Astrocyte of the spinal cord (primary cell): ENCODE measurements at places on chromosomes 16 and 17.

- DNase-seq = no peak
These were observed 15.4 kb upstream of the DNASE1 start for GRCh38 chr16:3638916-3639644.

DNA sequence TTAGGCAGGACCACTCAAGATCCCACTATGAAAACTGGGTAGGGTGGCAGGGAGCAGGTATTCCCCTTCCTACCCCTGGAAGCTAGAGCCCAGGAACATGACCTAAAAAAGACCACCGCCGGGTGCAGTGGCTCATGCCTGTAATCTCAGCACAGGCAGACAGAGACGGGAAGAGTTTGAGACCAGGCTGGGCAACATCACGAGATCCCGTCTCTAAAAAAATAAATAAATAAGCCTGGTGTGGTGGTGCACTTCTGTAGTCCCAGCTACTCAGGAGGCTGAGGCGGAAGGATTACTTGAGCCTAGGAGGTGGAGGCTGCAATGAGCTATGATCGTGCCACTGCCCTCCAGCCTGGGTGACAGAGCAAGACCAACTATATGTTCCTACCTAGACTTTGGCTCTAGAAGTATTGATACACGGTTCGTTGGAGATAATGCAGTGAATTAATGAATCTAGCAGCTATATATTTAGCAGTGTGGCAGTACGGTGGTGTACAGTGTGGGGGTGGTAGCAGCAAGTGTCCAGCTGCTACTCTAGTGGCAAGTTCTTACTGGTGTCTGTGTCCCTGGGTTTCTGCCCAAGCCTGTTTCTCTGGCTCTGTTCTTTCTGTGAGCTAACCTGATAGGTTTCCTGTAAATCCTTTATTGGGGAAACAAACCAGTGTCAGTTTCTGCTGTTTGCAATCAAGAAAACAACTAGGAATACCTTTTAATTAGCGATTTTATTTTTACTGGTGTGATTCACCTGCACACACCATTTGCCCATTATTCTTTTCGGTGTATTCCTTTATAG lies 3.3 kb upstream of the USP31 start:
- no peak for DNase-seq

DNA sequence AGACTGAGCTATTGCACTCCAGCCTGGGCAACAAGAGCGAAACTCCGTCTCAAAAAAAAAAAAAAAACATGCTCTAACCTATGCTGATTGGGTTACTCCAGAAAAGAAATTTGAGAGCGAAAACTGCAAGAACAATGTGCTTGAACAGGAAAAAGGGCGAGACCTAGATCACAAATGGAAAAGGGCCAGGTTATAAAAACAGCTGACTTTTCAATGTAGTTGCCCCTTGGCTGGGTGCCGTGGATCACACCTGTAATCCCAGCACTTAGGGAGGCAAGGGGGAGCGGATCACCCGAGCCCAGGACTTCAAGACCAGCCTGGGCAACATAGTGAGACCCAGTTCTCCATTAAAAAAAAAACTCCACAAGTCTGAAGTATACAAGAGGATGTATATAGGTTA lies 48.8 kb downstream of the MRM3 start:
- no peak for DNase-seq

DNA sequence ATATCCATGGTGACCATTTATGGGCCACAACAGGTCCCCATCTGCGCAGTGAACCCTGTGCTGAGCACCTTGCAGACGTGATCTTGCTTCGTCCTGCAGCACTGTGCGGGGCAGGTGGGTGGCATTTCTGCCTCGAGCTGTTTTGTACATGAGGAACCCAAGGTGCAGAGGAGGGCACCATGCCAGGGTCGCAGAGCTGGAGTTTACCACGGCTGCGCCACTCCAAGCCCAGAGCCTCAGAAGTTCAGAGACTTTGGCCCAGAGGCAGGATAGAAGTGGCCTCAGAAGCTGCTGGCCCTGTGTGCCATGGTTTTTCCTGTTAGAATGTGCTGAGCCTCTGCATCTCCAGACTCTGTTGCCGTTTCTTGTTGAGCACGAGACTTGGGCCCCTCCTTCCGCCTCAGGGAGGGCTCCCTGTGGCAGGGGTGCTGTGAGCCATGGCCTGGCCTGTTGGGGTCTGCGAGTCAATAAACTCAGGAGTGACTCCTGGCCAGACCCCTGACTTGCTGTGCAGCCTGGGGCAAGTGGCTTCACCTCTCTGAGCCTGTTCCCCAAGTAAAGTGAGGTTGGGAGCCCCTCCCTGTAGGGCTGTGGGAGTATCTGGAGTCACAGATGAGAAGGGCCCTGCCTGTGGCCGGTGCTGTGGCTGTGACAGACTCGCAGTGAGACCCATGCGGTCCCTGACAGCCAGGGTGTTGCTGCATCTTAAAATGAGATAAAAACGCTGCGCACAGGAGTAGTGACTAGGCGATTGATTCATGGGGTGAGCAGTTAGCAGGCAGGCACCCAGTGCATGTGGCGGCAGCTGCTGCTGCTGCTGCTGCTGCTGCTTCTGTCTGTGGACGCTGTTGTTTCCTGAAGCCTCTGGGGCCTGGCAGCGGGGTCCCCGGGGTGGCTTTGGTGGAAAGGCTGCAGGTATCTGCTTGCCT lies 11.8 kb downstream of the MAP2K3 start:
- DNase-seq = no peak

DNA sequence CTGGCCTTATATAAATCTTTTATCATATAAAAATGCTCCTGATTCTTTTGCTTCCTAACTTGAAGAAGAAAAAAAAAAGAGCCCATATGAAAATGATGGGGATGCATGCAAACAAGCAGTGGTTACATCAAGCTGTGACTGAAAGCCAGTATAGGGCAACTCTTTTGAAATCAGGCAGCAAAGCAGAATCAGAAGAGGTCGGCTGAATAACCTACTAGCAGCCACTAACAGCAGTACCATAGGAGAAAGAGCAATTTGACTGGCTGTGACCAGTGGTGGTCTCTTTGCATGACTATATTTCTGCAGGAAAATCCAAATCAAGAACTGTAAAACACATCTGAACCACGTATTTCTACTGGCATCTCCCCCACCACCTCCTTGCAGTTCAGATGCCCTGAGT lies 161.9 kb upstream of the C17orf78 start:
- DNase-seq = no peak

GRCh38 chr17:77748436-77748835 lies 210.1 kb upstream of the TNRC6C start:
- DNase-seq = no peak

DNA sequence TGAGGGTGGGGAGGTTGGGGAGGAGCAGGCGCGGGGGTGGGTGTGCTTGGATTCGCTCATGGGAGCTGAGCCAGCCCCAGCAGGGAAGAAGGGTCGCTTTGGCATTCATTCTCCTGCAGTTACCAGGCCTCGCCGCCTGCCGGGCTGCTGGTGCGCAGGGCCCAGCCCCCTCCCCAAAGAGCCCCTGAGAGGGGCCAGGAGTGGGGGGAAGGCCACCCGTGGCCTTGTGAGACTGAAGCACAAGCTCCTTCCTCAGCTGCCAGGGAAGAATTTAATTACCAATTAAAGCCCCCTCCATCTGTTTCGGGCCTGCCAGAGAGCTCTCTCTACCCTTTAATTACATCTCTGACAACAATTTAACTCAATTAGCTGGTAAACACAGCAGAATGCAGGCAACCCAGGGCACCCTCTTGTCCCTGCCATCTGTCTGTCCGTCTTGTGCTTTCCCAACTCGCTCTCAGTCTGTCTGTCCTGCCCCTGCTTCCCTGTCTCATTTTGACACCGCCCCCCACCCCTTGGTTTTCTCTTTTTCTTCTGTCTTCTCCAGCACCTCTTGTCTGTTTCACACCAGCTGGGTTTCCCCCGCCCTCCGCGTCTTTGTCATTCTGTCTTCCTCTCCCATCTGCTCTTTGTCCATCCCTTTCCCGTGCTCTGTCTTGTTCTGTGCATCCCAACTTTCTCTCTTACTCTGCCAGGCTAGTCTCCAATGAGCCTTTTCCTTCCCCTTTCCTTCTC lies 32.7 kb downstream of the CDK5RAP3 start:
- DNase-seq = no peak

DNA sequence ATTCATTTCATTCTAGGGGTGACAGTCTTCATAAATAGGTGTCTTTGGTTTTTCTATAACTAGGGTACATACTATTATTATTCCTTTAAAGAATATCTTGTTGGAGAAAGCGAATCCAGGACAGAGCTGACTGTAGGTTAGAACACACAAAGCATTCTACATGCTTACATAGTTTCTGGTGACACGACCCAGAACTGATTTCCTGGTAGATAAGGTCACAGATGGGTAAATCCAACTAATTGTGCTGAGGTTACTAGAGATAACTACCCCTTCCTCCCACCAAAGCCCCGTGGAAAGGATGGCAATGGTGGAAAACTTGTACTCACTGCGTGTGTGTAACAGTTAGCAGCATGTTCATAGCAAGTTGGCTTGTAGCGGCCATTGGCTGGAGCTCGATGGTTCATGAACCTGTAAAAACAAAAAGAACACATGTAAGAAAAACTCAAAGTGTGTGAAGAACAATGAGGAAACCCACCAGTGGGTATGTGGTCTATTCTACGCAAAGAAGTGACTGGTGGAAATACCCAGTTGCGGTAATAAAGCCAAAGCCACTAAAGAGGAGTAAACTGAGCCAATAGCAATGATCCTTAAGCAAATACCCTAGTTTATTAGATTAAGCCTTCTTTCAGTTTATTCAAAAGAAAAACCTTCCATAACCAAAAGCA lies 7.7 kb downstream of the MMD start:
- DNase-seq = no peak

GRCh38 chr17:74373838-74374606 lies 6.7 kb downstream of the GPR142 start:
- DNase-seq = no peak

- no peak for DNase-seq
These were observed 85.3 kb upstream of the GSE1 start for GRCh38 chr16:85527767-85528297.

DNA sequence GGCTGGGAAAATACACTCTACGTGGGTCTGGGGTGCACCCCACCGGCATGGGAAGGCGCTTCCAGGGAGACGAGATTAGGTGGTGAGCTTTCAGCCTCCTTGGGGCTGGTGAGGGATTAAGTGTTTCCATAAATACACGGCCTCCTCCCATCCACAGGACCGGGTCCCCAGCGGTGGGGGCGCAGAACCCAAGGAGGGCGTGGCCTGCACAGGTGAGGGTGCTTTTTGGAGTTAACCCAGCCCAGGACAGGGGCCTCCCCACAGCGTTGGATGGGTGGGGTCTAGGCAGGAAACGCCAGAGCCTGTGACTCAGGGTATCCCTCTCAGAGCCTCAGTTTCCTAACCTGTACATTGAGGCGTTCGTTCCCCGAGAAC lies 1.1 kb downstream of the C16orf74 start:
- no peak for DNase-seq

DNA sequence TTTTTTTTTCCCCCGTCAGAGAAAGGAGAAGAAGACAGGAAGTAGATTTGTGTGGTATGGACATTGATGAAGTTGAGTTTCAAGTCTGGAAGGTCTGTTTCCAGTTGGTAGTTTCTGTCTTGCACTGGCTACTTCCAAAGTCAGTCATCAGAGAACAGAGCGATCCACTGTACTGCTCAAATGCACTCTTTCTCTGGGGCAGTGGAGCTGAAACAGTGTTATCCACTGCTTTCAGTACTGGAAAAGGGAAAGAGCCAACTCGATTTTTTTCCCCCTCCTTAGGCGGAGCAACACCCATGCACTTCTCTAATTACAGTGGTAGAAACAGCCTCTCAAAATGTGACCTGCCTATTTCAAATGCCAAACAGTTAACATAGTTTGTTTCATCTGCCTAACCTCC lies 7.4 kb downstream of the PRKCA start:
- DNase-seq = peak; percentile 45

- DNase-seq = peak; percentile 12
These were observed 13.1 kb downstream of the SLC22A31 start for GRCh38 chr16:89187032-89187769.

- DNase-seq = no peak
These were observed 34.8 kb downstream of the ADGRG5 start for GRCh38 chr16:57577214-57577613.

DNA sequence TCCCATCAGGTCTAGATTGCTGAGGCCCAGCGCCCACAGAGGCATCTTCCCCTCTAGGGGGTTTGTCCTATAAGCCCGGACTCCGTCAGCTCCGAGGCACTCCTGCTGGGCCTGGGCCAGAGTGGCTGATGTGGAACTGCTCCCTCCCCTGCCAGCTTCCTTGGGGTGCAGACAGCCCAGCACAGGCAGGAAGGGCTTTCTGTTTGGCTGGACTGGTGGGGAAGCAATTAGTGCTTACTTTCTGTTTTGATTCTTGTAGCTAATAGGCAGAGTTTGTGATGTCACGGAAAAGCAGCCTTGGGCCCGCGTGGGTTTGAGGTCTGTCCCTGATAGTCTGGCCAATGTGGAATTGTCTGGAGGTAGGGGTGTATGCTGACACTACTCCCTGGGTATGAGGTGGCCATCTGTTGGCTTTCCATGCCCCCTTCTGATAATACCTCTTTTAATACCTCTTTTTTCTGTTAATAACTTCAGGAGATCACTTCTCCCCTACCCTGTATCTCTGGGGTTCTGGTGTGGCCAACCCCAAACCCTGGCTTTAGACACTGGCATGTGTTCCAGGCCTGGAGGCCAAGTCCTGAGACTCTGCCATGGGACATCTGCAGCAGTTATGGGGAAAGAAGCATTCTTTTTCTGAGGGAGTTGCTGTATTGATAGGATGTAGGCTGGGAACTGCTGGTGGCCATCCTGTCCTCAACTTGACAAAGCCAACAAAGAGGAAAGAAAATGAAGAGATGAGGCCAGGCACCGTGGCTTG lies 190.9 kb downstream of the RAB11FIP4 start:
- DNase-seq = peak; percentile 68

- DNase-seq = peak; percentile 78
These were observed 16.5 kb downstream of the MRPS23 start for GRCh38 chr17:57833179-57833939.

DNA sequence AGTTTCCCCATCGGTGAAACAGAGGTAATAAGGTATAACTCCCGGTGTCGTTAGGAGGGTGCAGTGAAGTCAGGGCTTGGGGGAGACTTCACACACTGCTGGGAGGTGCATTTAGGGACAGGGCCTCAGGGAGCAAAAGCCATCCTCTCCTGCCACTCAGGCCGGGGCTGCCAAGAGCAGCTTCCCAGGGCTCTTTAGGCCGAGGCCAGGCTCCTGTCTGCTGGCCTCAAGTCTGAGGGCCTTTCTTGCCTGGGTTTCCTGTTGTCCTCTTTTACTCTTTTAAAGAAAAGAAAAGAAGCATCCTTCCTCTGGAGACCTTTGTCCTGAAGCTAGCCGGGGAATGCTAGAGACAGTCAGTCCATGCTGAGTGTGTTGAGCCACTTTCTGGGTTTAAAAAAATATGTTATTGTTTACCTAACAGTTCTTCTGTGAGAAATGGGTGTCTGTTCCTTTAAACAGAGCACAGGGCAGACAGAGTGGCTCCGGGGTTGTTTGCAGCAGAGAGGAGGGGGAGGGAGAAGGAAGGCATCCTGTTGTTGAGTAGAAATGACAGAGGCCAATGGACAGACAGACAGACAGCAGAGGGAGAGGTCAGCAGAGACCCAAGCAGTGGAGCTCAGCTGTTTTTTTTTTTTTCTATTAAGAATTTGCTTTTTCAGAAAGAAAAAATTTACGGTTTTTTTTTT lies 79.1 kb downstream of the C17orf67 start:
- peak; percentile 59 for DNase-seq

DNA sequence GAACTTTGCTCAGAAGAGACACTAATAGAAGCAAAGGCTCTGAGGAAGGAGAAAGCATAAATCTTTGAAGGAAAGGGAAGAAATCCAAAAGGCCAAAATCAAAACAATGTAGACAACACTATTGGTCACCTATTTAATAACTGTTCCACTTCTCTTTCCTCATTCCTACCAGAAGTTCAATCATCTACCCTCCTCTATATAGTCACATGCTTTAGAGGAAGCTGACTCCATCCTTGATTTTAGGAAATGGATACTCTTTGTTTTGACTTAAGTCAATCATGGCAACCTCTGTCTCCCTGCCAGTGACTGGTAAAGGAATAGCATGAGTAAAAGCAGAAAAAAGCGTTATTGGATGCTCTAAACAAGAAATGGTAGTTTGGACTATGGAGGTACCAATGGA lies 7.3 kb downstream of the BRIP1 start:
- DNase-seq = no peak
